IPS-NIHi11 (cell line): ENCODE measurements at places on chromosomes 6 and 20.

- no peak for DNase-seq
These were observed 108.8 kb downstream of the ASXL1 start for GRCh38 chr20:32466739-32467505.

GRCh38 chr20:20755231-20755630 is 42.8 kb upstream of the RALGAPA2 start:
- no peak for DNase-seq

GRCh38 chr6:16431106-16431505 is 192.7 kb downstream of the GMPR start:
- DNase-seq = no peak

DNA sequence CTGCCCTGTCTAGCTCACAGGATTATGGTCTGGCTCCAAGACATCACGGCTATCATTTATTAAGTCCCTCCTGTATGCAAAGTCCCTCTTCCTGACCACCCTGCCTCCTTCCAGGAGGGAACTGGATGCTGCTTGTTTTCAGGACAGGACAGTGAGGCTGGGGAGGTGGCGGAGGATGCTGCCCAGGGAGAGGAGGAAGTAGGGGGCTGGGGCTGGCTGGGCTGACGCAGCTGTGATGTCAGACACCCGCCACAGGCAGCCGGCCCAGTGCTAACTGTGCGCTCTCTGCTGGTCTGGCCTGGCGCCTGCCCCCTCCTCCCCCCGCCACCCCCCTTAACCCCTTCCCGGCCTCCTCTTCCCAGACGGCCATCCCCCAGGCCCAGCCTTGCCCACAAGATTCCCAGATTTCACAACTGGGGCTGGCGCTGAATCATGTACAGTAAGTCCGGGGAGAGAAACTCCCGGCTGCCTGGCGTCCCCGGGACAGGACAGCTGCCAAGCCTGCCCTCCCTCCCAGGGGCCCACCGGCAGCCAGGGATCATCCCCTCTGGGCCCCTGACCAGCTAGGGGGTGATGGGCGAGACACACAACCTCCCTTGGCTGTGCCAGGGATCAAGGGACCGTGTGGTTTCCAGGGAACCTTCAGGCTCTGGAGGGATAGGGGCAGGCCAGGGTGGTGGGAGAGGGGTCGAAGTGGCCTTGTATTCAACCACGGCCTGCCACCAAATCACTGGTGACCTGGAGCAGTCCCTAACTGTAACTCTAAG is 118.1 kb downstream of the CEBPB start:
- peak; percentile 83 for DNase-seq

DNA sequence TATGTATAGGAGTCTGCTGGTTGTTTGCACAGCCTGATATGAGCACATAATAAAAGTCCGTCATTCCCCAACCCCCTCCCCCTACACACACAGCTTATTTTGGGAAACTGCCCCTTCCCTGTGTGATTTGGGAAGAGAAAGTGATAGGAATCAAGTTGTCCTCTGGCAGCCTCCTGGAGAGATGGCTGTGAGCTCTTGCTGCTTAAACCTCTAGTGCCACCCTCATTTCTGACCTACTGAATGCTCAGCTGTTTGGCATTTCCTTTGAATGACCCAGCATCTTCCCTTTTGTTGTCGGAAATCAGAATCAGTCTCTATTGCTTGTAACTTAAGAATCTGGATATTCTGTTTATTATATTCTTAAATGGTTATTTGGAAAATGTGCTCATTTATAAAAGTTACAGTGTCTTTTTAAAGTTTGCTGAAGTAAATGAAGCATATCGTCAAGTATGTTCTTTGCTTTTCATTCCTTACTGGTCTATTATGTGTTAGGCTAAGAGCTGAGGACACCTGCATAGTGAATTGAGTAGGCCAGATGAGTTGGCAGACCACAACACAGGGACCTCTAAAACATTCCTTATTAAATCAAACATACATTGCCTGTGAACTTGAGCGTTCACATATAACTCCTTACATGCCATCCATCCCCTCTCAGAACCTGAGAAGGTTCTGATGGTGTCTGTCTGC is 5.5 kb downstream of the RWDD2A start:
- no peak for DNase-seq

GRCh38 chr6:90982051-90982450 is 395.2 kb upstream of the MAP3K7 start:
- DNase-seq = peak; percentile 11

DNA sequence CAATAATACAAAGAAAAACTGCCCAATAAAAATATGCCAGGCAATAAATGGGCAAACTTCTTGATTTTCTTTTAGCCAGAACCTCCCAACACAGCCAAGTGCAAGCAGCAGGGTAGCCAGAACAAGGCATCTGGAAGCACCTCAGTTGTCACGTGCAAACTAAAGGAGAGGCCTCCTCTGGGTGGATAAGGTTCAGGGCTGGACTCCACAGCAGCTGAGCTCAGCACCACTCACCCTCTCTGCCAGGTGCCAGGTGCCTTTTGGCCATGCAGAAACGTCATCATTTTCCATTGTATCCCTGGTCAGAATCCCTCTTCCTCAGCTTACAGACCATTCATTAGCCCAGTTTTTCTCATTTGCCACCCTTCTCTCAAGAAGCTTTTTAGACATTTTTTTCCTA is 52.7 kb downstream of the SOD2 start:
- DNase-seq = no peak

- DNase-seq = no peak
These were observed 13.3 kb downstream of the GNAS start for GRCh38 chr20:58865843-58866242.

GRCh38 chr20:10673842-10674683 is at the start of gene JAG1:
Gene JAG1 (minus strand): TSS chr20:10673999. CDS start chr20:10673530, 469 bp downstream.
- DNase-seq = peak; percentile 96

DNA sequence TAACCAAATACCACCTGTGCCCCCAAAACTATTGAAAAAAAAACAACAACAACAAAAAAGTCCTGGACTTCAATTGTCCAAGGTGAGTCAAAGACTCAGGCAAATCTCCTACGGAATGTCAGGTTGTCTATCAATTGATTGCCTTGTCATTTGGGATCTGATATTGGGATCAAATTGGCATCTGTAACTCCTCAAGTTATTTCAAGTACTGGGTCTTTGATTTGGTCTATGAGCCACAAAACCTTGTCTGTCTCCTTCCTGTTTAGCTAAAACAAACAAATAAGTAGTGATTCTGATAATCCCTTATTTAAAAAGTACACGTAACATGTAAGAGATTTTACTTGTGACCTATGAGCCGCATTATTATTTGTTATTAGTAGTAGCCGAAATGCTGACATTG is 231.6 kb upstream of the ZNF217 start:
- no peak for DNase-seq

- DNase-seq = no peak
These were observed 31.9 kb upstream of the FABP7 start for GRCh38 chr6:122747573-122747972.

DNA sequence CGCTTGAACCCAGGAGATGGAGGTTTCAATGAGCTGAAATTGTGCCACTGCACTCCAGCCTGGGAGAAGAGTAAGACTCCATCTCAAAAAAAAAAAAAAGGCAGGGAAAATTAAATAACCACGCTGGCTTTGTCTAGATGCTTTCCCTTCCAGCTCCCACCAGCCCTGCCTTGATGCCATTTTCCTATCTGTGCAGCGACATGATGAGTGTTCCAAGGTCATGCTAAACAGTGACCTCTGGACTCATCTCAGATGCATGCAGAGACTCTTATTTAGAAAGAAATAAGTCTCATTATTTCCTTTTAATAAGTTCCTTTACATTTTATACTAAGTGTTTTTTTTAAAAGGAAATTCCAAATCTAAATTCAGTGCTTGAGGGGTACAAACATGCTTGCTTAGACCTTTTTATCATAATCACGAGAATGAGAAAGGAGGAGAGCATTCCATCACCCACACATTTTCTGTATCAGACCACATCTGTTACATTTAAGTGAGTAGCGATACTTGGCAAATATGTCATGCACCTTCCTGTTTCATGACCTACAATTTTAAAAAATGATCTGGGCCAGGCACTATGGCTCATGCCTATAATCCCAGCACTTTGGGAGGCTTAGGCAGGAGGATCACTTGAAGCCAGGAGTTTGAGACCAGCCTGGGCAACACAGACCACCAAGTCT is 101.1 kb upstream of the RREB1 start:
- DNase-seq = no peak

DNA sequence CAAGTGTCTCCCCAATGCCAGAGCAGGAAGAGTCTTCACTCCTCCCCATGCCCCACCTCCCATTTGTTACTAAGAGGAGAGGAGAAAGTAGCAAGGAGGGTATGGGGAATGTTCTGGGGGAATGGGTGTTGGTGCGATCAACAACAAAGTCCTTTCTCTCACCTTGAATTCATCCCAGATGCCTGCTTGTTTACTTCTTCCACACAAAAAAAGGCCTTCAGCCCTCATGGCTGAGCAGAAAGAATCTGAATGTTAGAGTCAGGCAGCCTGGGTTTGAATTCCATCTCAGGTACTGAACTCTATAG is 9.9 kb downstream of the MOG start:
- no peak for DNase-seq

GRCh38 chr6:95819939-95820338 is 195.8 kb upstream of the FUT9 start:
- peak; percentile 17 for DNase-seq

DNA sequence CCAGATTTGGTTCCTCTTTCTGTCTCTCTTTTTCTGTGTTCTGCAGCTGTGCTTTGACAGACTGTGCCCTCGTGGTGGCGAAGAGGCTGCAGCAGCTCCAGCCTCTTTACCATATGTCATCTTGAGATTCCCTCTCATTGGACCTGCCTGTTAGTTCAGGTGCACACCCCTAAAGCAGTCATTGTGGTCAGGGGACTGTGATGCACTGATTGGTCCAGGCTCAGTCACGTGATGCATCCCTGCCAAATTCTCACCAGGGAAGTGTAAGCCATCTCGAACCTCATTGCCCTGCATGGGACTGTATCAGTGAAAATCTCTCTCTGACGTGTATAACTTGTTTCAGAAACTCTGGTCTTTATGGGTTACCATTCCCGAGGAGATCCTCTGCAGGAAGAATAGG is 160.3 kb downstream of the EYA2 start:
- DNase-seq = no peak

- no peak for DNase-seq
These were observed 59.8 kb upstream of the MYL9 start for GRCh38 chr20:36481380-36482043.

- no peak for DNase-seq
These were observed 60.5 kb upstream of the DUSP22 start for GRCh38 chr6:231779-232178.

GRCh38 chr20:48690888-48691287 is 136.9 kb downstream of the PREX1 start:
- no peak for DNase-seq
